ENCODE measurements at places on chromosomes 3 and 15.

- no peak for DNase-seq
Measured at GRCh38 chr15:44308415-44308814, 19.9 kb downstream of the GOLM2 start.

DNA sequence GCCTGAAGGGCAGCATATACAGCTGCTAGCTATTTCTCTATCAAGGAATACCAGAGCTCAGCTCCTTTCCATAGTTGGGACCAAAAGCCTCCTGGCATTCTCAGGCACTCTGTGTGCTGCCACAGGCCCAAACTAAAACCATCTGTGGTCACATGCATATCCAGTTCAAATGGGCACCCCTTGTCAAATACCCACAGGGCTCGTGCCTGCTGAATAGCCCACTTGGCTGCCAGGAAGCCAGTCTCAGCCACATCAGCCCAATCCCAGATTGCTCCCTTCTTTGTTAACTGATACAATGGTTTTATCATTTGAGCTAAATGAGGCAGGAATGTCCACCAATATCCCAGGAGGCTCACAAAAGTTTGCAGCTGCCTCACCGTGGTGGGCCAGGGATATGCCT lies 13.9 kb downstream of the CCRL2 start:
- DNase-seq: no peak

DNA sequence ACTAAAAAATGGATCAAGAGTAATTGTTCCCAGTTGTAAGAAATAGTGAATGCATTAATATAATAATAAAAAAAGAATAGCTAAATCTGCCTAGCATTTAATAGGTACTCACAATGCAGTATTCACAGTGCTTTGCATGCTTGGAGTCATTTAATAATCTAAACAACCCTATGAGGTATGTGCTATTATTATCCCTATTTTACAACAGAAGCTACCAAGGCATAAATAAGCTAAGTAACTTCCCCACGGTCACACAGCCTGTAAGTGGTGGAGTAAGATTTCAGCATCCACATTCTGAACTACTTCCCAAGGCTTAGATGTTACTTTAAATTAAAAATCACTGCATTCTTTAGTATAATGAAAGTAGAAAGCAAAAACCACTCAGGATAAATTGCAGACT lies 102.9 kb downstream of the PLCH1 start:
- no peak for DNase-seq

DNA sequence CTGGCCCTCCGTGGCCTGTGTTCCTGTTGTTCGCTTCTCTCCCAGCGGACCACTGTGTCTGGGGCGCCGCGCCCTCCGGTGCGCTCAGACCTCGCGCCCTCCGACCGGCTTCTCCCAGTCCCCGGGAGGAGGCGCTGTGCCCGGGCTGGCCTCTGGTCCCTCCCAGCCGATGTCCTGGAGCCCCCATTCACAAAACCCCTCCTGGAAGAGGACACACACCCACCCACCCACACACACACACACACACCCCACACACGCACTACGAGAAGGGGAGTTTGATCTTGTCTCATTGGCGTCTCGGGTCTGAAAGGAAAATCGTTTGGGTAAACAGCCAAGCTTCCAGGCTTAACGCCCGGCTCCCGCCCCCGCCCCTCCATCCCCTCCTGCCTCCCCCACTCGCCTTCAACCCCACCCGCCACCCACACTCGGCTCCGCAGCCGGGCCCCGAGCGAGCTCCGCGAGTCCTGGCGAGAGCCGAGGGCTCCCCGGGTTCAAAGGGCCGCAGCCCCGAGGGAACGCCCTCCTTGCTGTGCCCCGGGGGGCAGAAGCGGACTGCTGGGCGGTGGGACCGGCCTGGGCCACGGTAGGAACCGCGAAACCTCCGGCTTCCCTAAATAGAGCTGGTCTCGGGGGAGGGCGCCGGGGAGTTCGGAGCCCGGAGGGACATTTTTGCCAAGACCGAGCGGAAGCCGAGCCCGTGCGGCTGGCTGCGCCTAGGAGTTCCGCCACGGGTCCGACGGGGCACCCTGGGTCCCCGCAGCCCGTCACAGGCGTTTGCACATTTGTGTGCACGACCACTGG lies 23.6 kb downstream of the NR2F2 start:
- DNase-seq: no peak

DNA sequence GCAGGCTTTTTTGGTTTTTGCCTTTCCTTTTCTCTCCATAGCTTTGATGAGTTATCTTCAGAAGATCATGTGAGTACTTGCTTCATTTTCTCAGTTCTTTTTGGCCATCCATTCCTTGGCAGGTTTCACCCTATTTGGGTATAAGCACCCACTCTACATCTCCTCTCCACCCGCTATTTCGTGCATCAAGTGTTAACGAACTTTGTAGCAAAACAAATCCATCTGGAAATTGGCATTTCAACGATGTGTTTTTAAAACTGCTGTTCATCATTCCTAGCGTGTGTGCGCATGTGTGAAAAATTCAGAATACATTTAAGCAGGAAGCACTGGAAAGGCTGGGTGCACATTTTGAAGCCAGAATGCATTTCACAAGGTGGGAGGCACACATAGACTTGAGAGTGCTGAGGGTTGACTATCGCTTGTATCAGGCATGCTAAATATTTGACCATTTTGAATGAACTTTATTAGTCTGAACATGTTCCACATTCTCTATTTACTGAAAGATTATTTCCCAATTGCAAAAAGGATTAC lies 89.7 kb upstream of the FHIT start:
- no peak for DNase-seq

- no peak for DNase-seq
Measured at GRCh38 chr15:30877070-30877469, 26.6 kb upstream of the FAN1 start.

GRCh38 chr3:38605981-38606380 lies 43.5 kb downstream of the SCN5A start:
- no peak for DNase-seq

- peak; percentile 44 for DNase-seq
Measured at GRCh38 chr3:172595664-172596393, 72.6 kb upstream of the TNFSF10 start.

DNA sequence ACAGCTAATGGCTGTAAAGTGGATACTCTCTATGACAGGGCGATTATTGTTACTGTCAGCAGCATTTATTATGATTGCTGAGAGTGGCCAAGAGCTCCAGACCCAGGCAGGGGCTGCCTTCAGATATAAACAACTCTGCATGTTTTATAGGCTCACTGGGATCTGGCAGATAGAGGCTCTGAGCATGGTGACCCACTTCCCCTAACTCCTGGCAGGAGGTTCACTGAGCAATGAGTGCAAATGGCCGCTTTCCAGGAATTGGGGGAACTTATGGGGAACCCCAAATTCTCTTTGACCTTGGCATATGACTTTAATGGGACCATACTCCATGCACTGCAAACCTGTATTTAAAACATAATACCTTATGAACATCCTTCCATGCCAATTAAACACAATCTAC lies 59.0 kb downstream of the SCN5A start:
- DNase-seq: no peak

GRCh38 chr3:161800985-161801559 lies 304.5 kb downstream of the OTOL1 start:
- no peak for DNase-seq

GRCh38 chr15:80163217-80163616 lies 10.4 kb downstream of the FAH start:
- DNase-seq: no peak

DNA sequence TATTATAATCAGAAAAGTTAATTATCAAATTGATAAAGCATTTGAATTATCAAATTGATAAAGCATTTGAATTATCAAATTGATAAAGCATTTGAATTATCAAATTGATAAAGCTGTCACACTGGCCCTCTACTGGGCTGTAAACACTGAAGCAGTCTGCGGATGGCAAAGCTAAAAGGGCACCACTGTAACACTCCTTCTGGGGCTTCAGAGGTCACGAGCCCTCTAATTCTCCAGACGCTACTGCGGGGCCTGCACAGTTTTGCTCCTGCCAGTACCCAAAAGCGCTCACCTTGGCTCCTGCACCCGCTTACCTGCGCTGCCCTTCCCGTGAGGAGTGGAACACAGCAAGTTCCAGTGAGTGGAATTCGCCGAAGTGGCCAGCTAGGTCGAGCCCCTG lies 409.0 kb upstream of the KCNMB2 start:
- no peak for DNase-seq

DNA sequence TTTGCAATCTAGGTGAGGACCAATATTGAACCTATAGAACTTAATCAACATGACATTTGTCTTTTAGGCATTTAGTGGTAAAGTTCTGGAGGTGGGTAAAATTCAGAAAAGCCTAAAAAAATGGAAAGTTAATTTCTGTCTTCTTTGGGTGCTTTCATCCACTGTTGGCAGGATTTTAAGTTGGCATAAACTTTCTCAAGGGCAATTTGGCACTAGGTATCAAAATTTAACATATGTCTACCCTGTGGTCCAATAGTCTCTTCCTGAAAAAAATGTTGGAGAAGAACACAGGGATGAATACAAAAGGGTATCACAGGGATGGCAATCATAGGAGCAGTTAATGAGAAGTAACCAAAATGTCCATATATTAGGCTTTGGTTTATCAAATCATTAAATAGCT lies 227.0 kb upstream of the WNT5A start:
- DNase-seq: no peak

DNA sequence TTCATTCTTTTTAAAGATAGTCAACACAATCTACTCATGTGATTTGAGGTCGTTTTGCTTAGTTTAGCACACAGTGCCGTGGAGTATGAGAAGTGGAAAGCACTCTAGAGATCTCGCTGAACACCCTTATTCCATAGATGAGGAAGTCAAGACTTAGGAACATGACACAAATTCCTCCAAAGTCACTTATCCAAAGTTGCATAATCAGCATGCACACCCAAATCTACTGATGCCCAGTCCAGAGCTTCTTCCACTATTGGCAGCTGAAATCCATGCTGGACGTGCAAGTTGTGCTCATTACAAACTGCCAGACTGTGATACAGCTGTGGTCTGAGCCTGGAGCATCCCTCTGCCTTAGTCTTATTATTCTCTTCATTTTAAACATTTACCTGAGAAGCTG lies 83.5 kb upstream of the ZNF280D start:
- DNase-seq: no peak

GRCh38 chr3:193250492-193250891 lies 9.5 kb downstream of the PLAAT1 start:
- no peak for DNase-seq

GRCh38 chr15:85625856-85626255 lies 168.9 kb downstream of the KLHL25 start:
- no peak for DNase-seq

DNA sequence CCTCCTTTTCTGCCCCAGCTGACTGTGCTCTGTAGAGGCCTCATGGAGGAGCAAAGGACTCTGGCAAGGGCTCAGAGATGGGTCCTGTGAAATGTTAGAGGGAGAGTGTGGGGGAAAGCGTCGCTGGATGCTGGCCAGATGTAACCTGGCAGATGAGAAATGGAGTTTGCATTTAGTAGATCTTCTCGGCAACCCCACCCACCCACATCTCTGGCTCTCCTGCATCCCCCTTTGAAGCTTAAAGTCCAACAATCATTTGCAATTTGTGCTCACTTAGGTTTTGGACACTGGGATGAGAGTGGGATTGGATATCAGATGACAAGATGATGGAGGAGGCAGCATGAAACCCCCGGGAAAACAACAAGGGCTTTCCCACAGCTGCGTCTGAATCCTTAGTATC lies 523.6 kb upstream of the MCTP2 start:
- no peak for DNase-seq

DNA sequence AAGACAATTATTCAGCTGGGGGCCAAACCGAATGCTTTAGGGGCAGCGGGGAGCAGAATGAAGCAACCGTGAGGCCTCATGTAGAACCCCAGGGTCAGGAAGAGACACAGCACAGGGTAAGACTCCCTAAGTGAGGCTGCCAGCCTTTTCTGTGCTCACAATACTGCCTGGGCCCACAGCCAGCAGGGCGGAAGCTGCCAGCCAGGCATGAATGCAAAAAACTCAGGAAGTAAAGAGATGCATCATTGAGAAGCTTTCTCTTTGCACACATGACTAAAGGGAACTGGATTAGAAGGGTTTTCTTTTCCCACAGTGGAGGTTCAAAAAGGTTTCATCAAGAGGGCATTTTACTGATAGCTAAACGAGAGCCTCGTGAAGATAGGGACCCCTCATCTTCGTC lies 33.3 kb downstream of the CA12 start:
- no peak for DNase-seq

GRCh38 chr3:171849617-171850319 lies 6.6 kb downstream of the TMEM212 start:
- DNase-seq: no peak

- no peak for DNase-seq
Measured at GRCh38 chr3:133862161-133862560, 33.5 kb downstream of the RAB6B start.

- DNase-seq: no peak
Measured at GRCh38 chr3:11140030-11140712, 14.1 kb upstream of the HRH1 start.

DNA sequence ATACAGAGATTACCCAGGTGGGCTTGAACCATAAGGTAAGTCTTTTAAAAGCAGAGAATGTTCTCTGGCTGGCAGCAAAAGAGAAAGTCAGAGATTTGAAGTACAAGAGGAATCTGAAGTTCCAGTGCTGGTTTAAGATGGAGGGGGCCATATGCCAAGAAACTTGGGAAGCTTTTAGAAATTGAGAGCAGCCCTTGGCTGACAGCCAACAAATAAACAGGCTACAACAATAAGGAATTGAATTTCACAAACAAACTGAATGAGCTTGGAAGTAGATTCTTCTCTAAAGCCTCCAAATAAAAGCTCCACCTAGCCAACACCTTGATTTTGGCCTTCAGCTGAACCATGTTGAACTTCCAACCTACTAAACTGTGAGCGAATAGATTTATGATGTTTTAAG lies 85.7 kb downstream of the TRIM42 start:
- no peak for DNase-seq

- DNase-seq: peak; percentile 76
Measured at GRCh38 chr3:129605203-129605921, 1.1 kb downstream of the PLXND1 start.
